ENCODE measurements at places on chromosomes 6 and 20. TPM values are rescaled to one million over a fixed set of nuclear protein-coding genes. Genes with fewer than 3 reads are reported as not detected.

- peak; percentile 77 for DNase-seq
Observed at GRCh38 chr20:63434599-63435378, 37.7 kb downstream of the KCNQ2 start.

The EDN3 gene
- 0.78 TPM for total RNA-seq

The MTFR2 gene
- 1.2 TPM for total RNA-seq

- DNase-seq: peak; percentile 56
Observed at GRCh38 chr6:31585491-31585890, 586 bp upstream of the LST1 start.

The SNPH gene
- total RNA-seq: 15.9 TPM

DNA sequence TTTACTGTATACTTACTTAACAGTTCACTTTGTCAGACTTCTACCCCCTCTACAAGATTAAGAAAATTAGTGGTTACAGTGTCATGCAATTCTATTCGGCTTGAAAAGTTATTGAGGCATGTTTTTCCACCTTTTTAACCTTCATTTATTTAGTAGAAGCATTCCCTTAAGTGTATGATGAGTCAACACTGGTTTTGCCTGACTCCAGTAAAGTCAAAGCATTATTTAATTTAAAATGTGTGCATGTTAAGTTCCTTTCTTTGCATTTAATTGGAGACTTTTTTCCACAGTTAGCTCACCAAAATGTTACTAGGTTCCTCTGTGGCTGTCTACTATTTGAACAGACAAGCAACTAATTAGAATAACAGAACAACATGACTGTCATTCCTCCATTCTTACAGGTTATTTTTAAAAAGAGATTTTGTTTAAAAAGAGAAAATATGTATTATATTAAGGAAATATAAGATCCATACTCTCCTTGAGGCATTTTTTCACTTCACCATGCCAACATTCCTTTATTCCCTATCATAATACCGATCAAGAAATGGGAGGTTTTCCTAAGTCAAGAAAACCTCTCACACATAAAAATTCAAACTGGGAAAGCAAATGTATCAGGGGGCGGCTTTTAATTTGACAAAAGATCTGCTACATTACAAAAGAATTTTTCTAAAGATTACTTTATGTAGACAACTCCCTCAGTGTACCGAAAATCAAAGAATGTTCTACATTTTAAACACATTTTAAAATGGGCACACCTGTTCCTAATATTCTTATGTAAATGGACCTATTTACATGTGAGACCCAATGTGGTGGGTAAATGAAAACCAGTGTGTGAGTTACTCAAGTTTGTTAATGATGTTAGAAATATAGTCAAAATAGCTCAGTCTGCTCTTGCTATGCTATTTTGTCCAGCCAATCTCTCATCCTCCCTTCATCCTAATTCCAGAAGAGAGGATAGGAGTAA is 361.2 kb downstream of the UTRN start:
- no peak for DNase-seq

GRCh38 chr20:42024653-42025052 is 406.5 kb upstream of the CHD6 start:
- no peak for DNase-seq

The TP53TG5 gene
- 0.36 TPM for total RNA-seq

GRCh38 chr6:30945281-30945680 is 4.5 kb downstream of the MUCL3 start:
- DNase-seq: no peak

DNA sequence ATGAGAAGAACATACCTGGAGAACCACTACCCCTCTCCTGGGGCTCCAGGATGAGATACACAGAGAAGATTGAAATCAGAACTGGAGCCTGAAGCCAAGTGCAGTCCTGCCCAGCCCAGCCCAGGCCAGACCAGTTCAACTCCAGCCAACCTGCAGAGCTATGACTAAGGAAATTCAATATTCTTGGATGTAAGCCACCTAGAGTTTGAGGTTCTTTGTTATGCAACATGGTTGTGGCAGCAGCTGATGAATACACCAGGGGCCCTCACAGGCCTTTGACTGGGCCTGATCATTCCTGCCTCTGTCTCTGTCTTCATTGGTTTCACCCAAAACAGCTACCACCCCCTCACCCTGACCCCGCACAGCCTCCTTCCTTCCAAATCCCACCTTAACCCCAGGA is 167.8 kb downstream of the LRFN2 start:
- DNase-seq: no peak

GRCh38 chr20:31816221-31816620 is 2.9 kb upstream of the MYLK2 start:
- DNase-seq: no peak

DNA sequence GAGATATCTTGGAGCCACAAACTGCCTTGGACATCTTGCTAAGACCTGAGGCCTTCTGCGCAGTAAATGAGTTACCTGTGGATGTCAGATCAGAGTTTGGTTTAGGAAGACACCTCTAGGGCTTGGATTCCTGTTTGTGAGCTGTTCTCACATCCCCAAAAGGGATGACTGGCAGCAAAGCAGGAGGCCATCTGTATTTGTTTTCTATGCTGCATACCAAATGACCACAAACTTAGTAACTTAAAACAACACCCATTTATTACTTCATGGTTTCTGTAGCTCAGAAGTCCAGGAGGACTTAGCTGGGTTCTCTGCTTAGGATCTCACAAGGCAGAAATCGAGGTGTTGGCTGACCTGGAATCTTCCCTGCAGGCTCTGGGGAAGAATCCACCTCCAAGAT is 116.7 kb downstream of the UNC5CL start:
- DNase-seq: no peak

DNA sequence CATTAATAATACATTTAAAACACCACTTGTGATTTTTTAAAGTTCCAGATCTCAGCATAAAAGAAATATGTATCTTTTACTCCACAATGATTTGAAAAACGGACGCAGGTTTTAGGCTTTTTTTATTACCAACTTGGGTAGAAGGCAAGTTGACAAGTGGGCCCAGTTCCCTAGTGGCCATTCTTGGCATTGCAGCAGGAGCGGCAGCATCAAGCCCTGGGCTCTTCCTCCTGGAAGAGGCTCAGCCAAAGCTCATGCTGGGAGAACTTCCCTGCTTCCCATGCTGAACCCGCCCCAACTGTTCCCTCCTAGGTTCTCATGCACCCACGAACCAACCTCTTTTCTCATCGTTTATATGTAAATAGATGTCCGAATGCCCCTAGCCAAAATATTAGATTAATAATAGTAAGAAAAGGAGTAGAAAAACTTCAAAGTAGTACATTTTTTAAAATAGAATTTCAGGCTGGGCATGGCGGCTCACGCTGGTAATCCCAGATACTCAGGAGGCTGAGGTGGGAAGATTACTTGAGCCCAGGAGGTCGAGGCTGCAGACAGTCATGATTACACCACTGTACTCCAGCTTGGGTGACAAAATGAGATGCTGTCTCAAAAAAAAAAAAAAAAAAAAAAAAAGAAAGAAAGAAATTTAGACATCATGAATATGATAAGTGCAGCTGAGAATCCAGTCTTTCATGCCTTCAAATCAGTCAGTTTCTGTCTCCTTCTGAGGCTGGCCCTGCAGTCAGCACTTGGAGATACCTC is 18.2 kb upstream of the MYB start:
- peak; percentile 3 for DNase-seq

GRCh38 chr6:96704713-96705112 is 132.6 kb downstream of the GPR63 start:
- DNase-seq: no peak

The SYCP2 gene
- 4.0 TPM for total RNA-seq

- no peak for DNase-seq
Observed at GRCh38 chr20:52270001-52270606, 78.5 kb upstream of the ZFP64 start.

DNA sequence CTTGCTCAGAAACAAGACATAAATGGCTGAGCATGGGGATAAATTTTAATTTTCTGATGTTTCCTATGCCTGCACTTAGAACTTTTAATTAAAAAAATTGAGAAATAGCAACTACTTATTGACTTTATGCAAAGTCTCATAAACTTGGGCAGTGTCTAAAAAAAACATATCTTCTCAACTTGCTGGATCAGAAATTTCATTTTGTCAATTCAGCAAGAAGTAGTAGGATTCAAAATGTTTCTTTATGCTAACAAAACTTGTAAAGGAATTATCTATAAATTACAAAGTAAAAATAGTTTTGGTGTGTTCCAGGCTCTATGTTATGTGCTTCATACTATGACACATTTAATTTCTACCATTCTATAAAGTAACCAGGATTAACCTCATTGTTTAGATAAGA is 562.2 kb upstream of the IMPG1 start:
- no peak for DNase-seq

GRCh38 chr20:24049081-24049480 is 60.5 kb upstream of the GGTLC1 start:
- no peak for DNase-seq

DNA sequence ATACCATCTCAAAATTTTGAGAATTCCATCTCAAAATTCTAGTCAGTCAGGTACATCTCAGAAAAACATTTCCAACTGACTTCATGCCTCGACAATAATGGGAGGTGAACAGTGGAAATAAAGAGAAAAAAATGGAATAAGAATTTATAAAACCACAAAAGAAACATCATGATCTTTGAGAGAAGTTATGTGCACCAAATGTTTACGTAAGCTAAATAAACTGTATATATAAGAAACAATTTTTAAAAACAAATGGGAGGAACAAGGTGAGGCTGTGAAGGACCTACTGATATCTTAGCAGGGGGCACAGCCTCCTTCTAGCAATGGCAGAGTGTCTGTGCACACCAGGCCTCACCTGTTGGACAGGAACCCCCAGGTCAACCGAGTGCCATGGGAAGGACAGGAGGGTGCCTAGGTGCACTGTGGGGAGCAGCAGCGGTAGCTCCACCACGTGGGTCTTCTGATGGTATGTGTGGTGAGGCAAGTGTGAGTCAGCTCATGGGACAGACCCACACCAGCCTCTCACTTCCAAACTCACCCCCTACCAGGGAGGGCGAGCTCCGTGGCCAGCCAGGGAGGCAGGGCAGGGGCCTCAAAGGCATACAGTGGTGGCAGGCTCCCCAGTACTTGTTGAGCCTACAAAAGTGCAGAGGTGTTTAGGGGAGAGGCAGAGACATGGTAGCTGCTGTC is 23.2 kb downstream of the DIDO1 start:
- DNase-seq: no peak

The TNFRSF6B gene
- not detected for total RNA-seq

GRCh38 chr20:33437141-33437911 is 6.2 kb downstream of the SNTA1 start:
- DNase-seq: no peak

GRCh38 chr6:170284126-170284773 is 6.6 kb downstream of the DLL1 start:
- no peak for DNase-seq

- no peak for DNase-seq
Observed at GRCh38 chr20:55678126-55678525, 327.2 kb downstream of the CBLN4 start.

The BACH2 gene
- total RNA-seq: 48.0 TPM

- no peak for DNase-seq
Observed at GRCh38 chr20:1033751-1034414, 31.8 kb upstream of the RSPO4 start.

DNA sequence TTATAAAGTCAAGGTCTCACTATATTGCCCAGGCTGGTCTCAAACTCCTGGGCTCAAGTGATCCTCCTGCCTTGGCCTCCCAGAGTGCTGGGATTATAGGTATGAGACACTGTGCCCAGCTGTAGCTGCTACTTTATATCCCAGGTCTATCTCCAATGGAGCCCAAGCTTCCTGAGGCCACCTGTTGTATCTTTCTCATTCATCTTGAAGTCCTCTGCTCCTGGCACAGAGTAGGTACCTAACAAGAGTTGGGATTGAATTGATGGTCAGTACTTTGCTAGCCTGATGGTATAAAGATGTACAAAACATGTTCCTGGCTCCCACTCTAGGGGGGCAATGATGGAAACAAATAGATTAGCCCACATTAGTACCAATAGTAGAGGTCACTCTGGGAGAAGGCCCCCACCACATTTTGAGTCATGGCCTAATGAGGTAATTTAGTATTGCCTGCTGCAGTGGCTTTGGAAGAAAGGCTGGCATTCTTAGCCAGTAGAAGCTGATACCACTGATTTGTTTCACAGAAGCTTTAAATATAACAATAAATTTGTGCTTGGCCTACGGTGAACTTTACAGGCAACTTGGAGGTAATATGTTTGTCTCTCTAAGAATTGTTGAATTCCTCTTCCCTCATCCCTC is 5.4 kb downstream of the PTPN1 start:
- no peak for DNase-seq

DNA sequence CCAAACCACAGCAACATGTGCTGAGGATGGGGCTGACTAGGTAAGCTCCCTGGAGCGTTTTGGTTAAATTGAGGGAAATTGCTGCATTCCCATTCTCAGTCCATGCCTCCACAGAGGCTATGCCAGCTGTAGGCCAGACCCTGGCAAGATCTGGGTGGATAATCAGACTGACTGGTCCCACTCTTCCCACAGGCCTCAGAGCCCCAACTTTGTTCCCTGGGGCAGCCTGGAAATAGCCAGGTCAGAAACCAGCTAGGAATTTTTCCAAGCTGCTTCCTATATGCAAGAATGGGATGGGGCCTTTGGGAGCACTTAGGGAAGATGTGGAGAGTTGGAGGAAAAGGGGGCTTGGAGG is 1.5 kb upstream of the VEGFA start:
- DNase-seq: no peak

- DNase-seq: no peak
Observed at GRCh38 chr6:129606664-129607063, 103.3 kb downstream of the ARHGAP18 start.

The SRMS gene
- total RNA-seq: not detected

DNA sequence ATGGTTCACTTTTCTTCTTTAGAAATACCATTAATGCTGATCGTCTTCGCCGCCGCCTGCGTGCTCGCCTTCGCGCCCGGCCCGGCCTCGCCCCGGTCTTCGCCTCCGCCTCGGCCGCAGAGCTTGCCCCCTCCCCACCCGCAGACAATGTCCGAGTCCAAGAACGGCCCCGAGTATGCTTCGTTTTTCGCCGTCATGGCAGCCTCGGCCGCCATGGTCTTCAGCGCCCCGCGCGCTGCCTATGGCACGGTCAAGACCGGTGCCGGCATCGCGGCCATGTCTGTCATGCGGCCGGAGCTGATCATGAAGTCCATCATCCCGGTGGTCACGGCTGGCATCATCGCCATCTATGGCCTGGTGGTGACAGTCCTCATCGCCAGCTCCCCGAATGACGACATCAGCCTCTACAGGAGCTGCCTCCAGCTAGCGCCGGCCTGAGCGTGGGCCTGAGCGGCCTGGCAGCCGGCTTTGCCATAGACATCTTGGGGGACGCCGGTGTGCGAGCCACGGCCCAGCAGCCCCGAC is 4.8 kb upstream of the PRPH2 start:
- DNase-seq: no peak

DNA sequence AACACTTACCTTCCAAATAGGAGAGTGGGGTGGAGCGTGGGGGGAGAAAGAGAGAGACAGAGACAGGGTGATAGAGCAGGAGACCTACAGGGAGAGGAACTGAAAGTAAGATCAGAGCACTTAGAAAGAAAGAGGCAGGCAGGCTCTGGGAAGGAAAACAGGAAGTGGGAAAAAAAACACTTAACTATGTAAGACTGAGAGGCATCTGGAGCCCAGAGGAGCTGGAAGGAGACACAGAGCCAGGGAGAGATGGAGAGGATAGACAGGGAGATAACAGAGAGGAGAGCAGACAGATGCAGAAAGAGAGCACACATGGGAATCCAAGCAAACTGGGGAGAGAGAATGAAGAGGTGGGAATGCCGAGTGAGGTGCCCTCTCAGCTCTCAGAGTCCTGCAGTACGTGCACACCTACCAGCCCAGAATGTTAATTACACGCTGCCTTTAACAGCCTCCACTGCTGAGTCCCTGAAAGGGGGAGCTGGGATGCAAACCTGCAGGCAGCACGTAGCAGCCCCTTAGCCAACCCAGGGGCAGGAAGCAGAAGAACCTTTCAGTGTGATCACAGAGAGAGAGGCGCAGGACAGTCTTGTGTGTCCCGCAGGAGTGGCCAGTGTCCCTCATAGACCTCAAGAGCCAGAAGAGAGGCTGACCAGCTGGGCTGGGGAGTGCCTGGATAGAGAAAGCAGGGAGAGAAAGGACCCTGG is 132.7 kb upstream of the LRFN2 start:
- DNase-seq: no peak
